ENCODE measurements at places on chromosomes 7 and 10.

GRCh38 chr7:100221767-100222444 is 2.2 kb downstream of the PVRIG start:
- no peak for DNase-seq

GRCh38 chr7:30858576-30858975 is 53.1 kb upstream of the AQP1 start:
- DNase-seq = no peak

DNA sequence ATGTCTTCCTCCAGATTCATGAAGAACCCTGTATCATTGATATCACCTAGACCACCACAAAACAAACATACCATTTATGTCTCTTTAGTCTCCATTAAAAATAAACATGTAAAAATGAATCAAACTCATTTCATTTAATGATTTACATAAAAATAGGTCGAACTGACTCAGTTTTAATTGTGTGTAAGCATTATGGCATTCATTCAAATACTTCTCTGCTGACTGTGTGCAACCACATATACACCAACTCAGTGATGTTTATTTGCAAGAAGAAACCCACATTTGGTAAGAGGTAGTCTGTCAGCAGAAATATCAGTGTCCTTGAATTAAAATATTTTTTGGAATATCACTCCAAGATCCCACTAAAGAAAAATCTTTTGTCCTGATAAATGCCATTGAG is 30.5 kb downstream of the ABCB1 start:
- DNase-seq = no peak

DNA sequence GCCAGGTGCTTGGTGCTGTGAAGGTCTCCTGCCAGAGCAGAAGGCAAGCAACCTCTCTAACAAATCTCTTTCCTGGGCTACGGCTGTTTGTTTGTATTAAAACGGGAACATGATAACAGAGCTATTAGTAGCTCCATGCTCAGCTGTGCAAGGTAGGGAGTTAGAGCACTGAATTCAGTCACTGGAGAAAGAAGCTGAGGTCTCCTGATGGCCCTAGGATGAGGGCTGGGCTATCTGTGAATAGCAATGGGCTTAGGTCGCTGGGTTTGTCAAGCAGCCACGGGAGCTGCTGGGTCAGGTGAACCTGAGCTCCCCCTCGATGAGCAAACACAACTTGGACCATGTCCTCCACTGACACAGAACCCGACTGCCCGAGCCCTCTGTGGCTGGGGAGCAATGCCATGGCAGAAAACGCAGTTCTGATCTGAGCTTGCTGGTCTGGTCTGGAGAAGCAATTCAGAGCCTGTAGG is 24.4 kb downstream of the TACC2 start:
- DNase-seq = no peak

Data from DMS 273 treated with DMSO at 0.1 percent for 48 hours (cell line).